ENCODE measurements at places on chromosomes 11 and 22.

GRCh38 chr11:132050577-132051165, 680.3 kb downstream of the NTM start:
- DNase-seq, result no peak

DNA sequence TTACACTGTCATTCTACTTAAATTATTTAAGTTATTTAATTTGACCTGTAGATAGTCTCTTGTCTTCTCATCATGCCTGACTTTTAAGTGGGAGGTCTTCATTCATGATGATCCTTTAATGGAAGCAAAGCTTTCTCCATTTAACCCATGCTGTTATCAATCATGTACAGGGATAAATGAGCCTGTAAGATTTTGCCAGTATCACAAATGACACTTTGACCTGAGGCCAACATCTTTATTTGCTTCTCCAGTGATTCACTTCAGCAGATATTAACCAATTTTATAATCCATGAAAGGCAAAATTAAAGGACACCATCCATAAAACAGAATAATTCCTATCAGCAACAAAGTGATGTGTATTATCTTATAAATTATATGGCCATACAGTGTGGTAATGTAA, 7.7 kb downstream of the CCDC73 start:
- DNase-seq, result no peak

DNA sequence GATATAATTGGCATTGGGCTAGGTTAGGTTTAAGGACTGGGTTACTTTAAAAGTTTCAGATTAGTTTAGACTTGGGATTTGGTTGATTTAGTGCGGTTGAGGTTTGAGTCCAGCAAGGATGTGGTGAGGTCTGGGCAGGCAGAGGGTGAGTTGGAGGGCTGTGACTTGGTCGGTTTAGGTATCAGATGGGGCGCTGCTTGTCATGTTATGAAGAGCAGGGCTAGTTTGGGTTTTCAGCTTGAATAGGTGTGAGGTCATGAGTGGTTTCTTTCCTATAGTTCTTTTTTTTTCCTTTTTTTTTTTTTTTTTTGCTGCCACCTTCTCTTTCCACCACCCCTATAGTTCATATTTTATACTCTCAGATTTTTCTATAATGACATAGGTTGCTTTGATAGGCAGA, 4.8 kb downstream of the CLCF1 start:
- no peak for DNase-seq

DNA sequence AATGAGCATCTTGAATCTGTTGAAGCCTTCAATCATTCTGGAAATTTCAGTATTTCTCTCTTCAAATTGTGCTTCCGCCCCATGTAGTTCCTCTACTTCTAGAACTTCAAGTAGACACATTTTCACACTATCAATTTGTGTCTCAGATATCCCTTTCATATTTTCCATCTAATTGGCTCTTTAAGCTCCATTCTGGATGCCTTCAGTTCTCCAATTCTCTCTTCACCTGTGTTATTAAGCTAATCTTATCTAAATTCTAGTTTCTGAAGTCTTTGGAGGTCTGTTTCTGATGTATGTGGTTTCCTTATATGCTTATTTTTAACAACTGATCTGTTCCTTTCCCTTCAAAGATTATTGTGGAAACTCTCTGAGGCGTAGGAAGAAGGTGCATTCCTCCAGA, 36.3 kb downstream of the CSTF3 start:
- DNase-seq, result no peak

DNA sequence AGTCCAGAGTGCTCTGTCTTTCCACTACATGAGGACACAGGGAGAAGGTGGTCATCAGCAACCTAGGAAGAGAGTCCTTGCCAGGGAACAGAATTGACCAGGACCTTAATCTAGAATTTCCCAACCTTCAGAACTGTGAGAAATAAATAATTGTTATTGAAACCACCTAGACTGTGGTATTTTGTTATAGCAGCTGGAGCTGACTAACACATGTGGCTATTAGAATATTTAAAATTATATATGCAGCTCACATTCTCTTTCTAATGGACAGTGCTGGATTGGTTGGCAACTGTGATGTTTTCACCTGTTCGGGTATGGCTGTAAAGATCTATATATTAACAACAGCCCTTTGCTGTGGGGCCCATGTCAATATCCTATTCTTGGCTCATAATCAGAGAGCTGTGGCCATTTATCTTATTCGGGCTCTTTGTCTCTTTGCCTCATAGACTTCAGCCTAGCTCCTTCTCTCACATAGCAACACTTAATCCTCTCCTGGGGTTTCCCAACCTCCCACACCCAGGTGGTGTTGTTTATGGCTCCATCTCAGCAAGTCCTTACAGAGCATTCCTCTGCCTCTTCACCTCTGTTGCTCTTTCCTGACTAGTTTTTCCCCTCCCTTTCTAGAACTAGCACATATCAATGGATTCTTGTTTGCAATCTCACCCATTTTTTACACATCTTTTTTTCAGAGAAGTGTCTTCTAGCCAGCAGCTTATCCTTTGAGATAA, 46.4 kb upstream of the AMOTL1 start:
- no peak for DNase-seq

DNA sequence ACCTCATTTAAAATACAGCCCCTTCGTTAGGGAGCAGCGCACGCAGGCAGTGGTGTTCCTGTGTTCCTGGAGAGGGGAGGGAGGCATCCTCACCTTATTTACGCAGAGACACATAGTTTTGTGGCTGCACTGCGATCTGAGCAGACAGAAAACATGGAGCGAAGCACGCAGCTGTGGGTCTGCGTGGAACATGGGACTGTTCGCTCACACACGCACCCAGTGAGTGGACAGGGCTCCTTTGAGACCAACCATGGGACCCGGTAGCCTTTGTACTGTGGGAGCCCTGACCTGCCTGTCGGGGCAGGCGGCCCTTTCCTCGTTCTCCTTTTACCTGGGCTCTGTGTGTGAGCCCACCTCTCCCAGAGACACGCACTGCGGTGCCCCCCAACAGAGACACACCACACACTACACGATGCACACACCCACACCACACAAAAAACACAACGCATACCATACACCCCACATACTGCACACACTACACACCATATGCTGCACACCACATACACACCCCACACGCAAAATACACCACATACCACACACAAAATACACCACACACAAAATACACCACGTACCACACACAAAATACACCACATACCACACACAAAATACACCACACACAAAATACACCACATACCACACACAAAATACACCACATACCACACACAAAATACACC, 1245.7 kb downstream of the BRD1 start:
- no peak for DNase-seq

- DNase-seq, result no peak
Observed at GRCh38 chr11:111370270-111370901, 8.7 kb downstream of the POU2AF1 start.
